ENCODE measurements at places on chromosomes 1 and 21.

GRCh38 chr1:81509594-81509993 is 291.1 kb upstream of the ADGRL2 start:
- DNase-seq: no peak

GRCh38 chr1:98330224-98330623 is 331.3 kb upstream of the SNX7 start:
- no peak for DNase-seq

DNA sequence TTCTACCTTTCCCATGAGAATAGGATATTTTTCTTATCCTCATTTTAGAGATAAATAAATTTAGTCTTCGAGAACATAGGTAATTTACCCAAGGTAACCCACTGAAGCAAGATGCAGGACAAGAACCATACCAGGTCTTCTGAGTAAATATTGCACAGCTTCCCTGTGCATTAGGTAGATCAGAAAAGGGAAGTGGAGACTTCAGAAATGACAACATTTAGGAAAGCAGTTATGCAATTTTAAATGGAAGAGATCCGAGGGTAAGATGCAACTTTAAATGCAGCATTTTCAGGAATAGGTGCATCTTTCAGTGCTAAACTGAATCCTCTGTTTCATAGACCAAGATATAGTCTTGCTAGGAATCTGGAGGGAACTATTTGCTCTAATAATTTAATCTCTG is 206.4 kb upstream of the SGIP1 start:
- DNase-seq: no peak

DNA sequence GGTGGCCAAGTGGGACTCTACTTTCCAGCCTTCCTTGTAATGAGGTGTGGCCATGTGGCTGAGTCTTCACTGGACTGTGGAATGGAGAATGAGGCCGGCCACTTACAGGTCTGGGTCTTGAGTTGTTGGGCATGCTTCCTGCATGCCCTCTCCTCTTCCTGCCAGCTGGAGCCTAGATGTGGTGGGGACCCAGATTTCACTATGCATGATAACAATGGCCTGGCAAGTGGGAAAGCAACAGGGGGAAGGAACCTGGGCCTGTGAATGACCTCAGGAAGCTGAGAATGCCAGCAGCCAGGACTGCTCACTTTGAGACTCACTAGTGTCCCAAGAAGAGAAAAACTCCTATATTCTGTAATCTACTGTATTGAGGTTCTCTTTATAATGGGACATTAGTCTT is 8.5 kb upstream of the SLC26A9 start:
- DNase-seq: no peak

DNA sequence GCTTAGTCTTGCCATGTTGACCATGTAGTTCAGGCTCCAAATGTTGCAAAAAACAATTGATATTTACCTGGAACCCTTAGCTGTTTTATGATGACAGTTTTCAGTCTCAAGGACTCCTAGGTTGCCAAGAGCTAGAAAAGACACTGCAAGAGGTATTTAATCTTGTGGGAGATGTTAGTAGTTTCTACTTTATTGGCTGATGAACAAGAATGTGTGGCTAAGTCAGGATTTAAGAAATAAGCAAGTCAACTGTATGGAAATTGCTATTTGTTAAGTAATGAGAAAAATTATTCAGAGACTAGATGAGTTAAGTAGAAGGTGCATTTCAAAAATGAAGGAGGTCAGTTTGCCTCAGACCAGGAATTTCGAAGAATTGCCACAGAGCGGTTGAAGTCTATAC is 639.7 kb upstream of the USP24 start:
- no peak for DNase-seq

DNA sequence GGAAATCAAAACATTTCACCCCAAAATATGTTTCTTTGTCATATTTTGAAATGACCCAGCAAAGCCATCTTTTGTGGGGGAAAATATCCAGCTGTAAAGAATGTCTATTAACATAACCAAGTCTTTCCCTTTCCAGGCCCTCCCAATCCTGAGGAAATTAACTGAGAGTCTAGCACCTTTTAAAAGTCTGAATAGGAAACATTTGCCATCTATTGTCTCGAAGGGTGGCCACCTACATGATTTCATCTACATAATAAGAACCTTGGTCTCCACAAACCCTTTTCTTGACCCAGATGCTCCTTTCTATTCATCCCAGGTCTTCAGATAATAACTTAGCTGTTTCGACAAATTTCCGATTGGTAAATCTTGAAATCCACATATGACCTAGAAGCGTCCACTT is 5.4 kb upstream of the MT1HL1 start:
- DNase-seq: no peak

- DNase-seq: no peak
Observed at GRCh38 chr1:51415963-51416362, 85.6 kb upstream of the TTC39A start.

- no peak for DNase-seq
Observed at GRCh38 chr1:47181955-47182675, 7.7 kb downstream of the PDZK1IP1 start.

DNA sequence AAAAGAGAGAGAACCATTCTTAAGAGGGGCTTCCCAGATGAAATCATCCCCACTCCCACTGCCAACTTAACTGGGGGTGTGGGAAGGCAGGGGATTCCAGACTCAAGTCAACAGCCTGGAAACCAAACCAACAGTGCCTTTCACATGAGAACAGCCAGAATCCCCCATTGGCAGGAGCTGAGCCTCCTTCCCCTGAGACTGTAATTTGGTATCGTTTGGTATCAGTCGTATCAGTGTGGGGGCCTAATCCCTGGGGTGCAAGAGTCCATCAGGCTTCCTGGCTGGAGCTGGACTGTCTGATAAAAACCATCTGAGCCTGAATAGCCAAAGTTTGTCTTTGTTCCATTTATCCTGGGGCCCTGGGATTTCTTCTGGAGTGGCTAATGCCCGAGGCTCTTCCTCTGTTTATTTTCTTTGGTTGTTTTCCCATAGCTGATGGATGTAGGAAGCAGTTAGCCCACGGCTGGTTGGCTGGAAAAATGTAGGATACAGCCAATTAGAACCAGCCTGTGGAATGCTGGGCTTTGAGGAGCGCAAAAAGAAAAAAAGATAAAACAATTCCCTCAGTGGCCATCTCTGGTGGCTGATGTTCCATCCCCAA is 84.6 kb downstream of the LAMC2 start:
- no peak for DNase-seq

DNA sequence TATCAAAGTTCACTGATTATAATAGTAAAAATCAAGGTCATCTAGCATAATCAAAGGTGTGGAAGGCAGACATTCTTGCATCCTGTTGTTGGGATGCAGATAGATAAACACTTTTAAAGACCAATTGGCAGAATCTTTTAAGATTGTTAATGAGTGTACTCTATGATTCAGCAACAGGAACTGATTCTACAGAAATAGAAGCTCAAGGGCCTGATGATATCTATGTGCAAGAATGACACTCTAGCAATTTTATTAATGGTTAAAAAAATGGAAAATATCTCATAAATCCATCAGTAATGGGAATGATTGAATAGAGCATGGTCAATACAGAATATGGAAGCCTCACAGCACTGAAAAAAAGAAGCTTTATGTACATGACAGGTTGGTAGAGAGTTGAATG is 2.2 kb upstream of the ATP1A4 start:
- DNase-seq: no peak

GRCh38 chr1:28855969-28856368 is 44.0 kb downstream of the OPRD1 start:
- DNase-seq: no peak

GRCh38 chr1:228898582-228898992 is 163.3 kb downstream of the RHOU start:
- DNase-seq: no peak
